SJCRH30 (cell line): ENCODE measurements at places on chromosomes 16 and 17. TPM values are rescaled to one million over a fixed set of nuclear protein-coding genes. Genes with fewer than 3 reads are reported as not detected.

- DNase-seq = no peak
Measured at GRCh38 chr16:50010212-50010611, 14.8 kb upstream of the CNEP1R1 start.

C1QTNF8 gene
- not detected in 2 replicates for total RNA-seq

GRCh38 chr17:6100891-6101500, 30.8 kb downstream of the WSCD1 start:
- DNase-seq = no peak

DNA sequence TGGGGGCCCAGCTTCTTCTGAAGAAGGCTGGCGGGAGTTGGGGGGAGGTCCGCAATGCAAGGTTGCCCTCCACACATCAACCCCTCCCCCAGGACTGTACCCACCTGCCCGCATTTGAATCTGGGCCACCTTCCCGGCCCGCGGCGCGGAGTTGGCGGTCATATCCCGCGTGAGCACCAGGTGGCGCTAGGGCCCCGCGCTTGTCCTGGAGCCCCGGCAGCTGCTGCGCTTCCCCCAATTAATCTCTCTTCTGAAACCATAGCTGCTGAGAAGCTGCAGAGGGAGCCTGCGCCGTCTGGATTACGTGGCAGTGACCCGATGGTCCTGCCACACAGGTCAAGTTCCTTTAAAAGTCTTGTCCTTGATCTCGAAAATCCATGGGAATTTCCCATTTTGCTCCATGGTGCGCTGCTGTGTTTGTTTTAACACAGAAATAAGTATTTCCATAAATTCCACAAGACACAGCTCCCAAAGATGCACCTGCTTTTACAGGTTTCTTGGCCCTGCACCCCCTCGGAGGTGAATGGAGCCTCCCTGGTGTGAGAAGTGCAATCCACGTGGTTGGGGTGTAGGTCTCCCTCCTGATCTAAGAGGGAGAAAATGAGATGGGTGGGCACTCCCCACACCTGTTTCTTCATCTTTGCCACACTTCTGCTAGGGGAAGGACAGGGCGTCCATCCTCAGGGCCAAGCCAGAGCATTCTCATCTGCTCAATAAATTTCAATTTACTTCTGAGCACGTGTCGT, 22.1 kb downstream of the COX4I1 start:
- peak; percentile 74 for DNase-seq
